ENCODE measurements at places on chromosomes 4 and X.

DNA sequence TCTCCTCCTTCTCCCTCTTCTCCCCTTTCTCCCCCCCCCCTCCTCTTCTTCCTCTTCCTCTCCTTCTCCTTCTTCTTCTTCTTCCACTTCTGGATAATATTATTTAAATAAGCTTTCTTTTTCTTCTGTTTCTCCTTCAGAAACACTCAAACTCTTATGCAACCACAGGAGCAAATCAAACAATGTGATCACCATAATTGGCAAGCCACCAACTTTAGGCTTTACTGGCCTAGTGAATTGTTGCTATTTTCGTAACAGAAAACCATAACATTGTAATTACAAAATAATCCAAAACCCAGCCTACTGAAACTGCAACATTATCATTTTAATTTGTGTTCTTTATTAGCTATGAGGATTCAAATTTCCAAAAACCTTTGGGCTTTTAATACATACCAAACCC is 14.3 kb downstream of the DCAF8L1 start:
- DNase-seq = no peak

GRCh38 chr4:153523941-153524386 is 57.8 kb downstream of the TMEM131L start:
- DNase-seq = no peak

DNA sequence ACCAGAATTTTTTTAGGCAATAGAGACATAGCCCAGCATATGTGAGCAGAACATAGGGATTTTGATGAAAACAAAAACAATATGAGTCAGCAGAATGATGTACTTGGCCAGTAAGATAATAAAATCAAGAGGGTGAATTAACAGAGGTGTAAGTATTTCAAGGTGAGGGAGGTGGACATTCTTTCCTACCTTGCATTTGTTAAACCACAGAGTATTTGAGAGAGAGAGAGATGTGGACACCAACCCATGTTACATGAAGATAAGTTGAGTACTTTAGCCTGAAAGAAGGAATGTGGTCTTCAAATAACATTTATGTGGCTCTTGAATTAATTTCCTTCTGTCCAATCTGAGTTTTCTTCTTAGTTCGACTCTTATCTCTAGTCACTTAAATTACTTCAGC is 68.6 kb downstream of the DIAPH2 start:
- no peak for DNase-seq

DNA sequence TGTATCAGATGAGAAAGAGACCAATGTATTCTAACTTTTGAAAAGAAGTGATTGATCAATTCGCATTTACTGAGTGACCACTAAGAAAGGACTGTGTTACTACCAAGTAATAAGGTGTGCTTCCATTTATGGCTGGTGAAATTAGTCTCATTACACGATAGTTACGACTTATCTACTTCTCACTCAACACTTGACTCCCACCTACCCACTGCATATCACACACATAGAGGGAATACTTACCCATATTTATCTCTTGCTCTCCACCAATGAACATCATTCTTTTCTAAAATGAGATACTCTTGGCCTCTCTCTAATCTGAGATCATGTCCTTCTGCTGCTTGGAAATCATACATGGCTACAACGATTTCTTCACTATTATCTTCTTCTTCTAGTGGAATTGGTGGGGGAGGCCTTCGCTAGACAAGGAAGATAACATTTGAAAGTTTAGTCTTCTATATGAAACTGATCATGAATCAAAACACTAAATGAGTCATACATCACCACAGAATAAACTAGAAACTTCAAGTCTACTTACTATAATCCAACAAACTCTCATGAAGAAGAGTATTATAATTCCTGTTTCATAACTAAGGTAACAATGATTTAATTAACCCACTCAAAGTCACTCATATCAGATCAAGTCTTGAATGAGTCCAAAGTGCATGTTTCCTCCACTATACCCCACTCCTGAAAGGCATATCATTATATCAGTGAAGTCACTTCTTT is 33.7 kb upstream of the TXK start:
- DNase-seq = no peak

DNA sequence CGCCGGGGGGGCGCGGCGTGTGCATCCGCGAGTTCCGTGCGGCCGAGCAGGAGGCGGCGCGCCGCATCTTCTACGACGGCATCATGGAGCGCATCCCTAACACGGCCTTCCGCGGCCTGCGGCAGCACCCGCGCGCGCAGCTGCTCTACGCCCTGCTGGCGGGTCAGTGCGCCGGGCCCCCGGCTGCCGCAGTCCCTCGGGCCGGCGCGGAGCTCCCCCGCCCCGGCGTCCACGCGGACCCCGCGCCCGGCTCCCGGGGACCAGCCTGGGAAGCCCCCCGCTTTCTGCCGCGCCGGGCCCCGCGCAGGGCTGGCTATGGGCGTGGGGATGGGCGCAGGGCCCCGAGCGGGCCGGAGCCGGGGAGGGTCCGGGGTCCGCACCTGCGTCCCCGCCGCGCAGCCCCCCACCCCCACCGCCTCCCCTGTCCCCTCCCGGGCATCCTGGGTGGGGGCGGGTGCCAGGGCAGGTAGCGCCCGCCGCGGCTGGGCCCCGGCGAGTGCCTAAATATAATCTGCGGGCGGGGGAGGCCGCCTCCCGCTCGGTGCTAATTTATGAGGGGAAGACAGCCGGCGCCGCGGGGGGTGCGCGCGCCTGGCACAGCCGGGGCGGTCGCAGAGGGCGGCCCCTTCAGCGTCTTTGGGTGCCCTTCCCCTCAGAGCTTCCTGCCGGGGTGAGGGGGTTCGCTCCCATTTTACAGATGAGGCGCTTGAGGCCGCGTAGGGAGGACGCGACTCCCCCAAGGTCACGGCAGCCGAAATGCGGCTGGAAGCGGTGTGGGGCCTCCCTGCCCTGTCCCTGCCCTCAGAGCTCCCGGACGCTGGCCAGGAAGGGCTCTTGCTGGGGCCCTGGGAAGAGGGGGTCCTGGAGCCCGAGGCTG is 837 bp downstream of the NAT8L start:
- DNase-seq = no peak

DNA sequence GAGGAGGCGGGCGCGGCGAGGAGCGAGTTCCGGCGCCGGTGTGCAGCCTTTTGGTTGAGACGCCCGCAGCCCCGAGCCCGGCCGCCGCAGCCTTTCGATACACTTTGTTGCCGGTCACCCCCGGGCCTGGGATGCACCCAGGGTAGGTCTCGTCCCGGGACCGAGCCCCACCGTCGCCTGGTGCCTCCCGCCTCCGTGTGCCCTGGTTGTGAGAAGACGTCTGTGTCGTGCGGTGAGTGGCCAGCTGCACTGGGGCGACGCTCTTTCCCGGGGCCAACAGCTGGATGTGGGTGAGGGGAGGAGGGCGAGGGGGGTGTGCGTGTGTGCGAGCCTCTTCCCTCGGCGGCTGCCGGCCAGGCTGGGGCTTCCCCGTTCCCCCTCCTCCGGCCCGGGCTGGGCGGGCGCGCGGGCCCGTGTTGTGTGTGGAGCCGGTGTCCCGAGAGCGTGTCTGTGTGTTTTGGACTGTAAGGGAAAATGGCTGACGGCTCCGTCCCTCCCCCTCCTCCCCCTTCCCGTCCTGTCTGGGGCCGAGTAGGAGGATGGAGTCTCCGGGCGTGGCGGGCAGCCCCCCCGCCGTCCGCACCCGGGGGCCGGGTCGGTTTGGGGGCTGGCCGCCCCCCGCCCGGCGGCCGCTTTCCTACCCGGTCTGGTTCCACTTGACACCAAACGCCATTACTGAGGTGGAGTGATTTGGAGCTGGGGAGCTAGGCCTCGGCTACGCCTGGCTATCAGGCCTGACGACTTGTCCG is 807 bp downstream of the USP9X start:
- peak; percentile 6 for DNase-seq

- DNase-seq = no peak
Observed at GRCh38 chrX:12379671-12380070, 241.4 kb downstream of the FRMPD4 start.

DNA sequence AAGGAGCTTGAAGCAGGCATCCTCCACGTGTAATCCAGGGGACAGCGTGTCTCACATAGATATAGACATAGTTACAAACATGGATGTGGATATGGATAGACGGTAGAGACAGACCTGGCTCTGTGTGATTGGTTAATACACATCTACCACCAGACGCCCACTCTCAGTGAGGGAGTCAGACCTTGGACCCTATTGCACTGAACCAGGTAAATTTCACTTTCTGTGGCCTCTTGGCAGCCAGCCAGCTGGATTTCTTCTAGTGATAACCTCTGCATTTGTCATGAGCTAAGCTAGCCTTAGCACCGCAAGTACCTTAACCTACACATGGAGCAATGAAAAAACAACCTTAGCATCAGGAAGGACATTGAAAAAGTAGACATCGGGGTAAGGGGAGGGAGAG is 79.2 kb upstream of the ACSL4 start:
- DNase-seq = no peak

DNA sequence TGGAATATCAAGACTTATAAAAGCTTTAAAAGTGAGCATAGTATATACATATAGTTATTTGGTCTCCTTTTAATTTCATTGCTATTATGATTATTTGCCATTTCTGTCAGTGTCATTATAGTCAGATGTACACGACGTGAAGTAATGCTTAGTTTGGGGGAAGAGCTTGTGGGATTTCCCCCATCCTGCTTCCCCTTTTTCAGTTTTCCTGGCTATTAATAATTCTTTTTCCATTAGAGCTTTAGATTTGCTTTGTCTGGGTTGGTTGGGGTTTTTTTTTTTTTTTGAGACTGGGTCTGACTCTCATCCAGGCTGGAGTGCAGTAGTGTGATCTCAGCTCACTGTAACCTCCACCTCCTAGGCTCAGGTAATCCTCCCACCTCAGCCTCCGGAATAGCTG is 5.4 kb downstream of the ABCE1 start:
- DNase-seq = no peak

GRCh38 chrX:9341291-9342201 is 123.3 kb upstream of the TBL1X start:
- DNase-seq = no peak

- peak; percentile 42 for DNase-seq
Observed at GRCh38 chrX:39813631-39814277, 284.0 kb downstream of the BCOR start.

DNA sequence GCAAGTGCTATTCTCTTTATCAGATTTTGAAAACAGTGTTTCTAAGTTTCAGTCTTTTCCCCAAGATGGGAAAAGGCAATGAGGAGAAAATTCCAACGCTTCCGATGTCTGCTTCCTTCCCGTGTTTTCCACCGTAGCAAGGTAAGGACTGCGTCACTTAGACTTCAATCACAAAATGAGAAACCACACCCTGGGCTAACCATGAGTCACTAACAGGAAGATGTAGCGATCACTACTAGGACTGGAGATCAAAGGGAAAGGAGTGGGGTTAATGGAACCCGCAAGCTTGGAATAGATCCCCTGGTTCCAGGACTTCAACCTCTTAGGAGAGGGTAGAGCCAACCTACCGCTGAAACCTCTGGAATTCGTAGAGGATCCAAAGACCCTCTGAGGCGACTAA is 250.7 kb upstream of the ZFP42 start:
- DNase-seq = no peak

- DNase-seq = no peak
Observed at GRCh38 chr4:140719686-140720085, 36.5 kb downstream of the TBC1D9 start.

GRCh38 chrX:97616883-97617530 is 733.3 kb downstream of the RPA4 start:
- DNase-seq = no peak

- no peak for DNase-seq
Observed at GRCh38 chr4:84917086-84917821, 49.2 kb downstream of the WDFY3 start.

- DNase-seq = no peak
Observed at GRCh38 chr4:159355466-159355865, 252.6 kb downstream of the RAPGEF2 start.

DNA sequence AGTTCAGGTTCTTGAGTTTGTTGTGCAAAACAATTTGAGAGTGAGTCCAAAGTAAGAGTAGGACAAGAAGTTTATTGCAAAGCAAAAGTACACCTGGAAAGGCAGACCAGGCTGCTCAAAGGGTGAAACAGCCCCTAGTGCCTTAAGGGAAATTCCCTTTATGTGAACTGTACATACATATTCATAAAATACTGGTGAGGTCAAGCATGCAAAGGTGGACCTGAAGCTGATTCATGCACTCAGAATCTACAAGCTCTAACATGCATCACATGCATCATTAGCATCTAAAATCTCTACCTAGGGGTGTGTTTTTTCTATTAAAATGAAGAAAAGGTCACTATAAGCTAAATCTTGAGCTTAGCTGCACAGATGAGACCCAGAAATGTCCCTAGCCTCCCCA is 266.9 kb downstream of the SPATA18 start:
- no peak for DNase-seq

DNA sequence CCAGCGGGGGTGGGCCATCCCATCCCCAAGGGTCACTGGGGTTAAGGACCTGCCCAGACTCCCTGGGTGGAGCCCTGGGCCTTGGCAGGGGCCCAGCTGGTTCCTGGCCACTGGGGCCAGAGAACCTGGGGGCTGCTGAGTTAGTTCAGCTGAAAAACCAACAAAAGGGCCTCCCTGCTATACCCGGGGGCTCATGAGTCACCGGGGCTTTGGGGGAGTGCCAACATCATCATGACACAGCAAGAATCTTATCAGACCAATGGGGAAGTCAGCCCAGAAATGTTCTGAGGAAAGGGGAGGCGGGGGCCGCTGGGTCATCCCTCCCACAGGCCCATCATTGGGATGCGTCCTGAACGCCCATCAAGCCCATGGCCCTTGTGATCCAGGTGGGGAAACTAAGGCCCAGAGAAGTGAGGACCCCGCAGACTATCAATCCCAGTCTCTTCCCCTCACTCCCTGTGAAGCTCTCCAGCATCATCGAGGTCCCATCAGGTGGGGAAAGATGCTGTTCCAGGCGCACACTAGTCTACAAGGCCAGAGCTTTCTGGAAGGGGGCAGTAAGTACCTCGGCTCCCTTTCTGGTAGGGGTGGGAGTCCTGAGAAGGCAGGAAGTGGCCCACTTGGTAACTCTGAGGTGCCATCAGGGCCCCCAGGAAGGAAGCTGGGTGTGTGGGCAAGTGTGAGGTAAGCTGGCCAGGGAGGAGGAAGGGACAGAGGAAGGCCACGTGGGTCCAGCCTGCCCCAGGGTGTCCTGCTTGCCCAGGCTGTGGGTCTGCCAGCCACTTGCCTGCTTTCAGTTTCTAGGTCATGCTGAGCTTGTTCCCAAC is 4.5 kb downstream of the G6PD start:
- peak; percentile 19 for DNase-seq

- no peak for DNase-seq
Observed at GRCh38 chrX:34875204-34875603, 67.4 kb upstream of the FAM47B start.

DNA sequence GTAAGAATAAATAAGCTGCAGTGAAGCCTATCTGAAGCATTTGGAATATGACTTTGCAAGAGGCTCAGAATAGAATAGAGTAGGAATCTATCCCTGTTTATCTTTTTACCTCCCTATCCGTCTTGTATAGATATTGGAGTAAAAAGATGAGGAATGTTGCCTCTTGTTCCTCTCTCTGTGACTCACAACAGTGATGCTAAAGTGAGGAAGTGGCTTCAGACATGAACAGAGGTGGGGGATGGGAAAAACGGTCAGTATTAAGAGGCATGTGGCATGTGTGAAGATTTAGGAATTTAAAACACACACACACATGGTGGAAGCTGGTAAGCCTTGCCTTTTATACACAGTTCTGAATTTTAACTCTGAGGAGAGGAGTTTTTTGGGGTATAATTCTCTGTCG is 3.8 kb upstream of the DCAF4L1 start:
- no peak for DNase-seq

All from occipital lobe (tissue), 3 donors.